ENCODE measurements at places on chromosomes 1 and 21. TPM values are rescaled to one million over a fixed set of nuclear protein-coding genes. Genes with fewer than 3 reads are reported as not detected.

Gene PIK3R3
- total RNA-seq = 14.3 TPM

Gene KRTAP7-1
- not detected for total RNA-seq

Gene LCE2B
- total RNA-seq = not detected

Gene ARHGEF16
- 0.51 TPM for total RNA-seq

Gene RUNX3
- not detected for total RNA-seq

Gene RBM11
- total RNA-seq = not detected

Gene OPRD1
- total RNA-seq = not detected

Gene GPR25
- not detected for total RNA-seq

Gene FAM110D
- 5.1 TPM for total RNA-seq

Gene LRRC71
- total RNA-seq = 1.2 TPM

Gene GJB3
- not detected for total RNA-seq

Gene LCE3C
- not detected for total RNA-seq

Gene UQCRHL
- total RNA-seq = 1.8 TPM

Gene NTNG1
- not detected for total RNA-seq

Gene NBPF4
- not detected for total RNA-seq

Gene TAS1R1
- not detected for total RNA-seq

Gene OVAAL
- total RNA-seq = not detected

Gene FGR
- not detected for total RNA-seq

Gene PDZK1
- not detected for total RNA-seq

Gene NPPA
- not detected for total RNA-seq

Gene WDR64
- not detected for total RNA-seq

Gene ACBD6
- total RNA-seq = 52.8 TPM

Gene DENND2D
- total RNA-seq = 0.42 TPM

Gene DEPDC1
- total RNA-seq = 30.4 TPM

Gene CLEC20A
- not detected for total RNA-seq

Gene RNF220
- 72.6 TPM for total RNA-seq

Gene SDCCAG8
- 29.4 TPM for total RNA-seq

Gene AMY1A
- not detected for total RNA-seq

Gene PLEKHA6
- 11.5 TPM for total RNA-seq

Gene FCRL6
- not detected for total RNA-seq

Gene NPR1
- total RNA-seq = 9.8 TPM

Gene RRAGC
- total RNA-seq = 40.1 TPM

Gene TRAPPC3
- total RNA-seq = 93.4 TPM

Gene C8A
- not detected for total RNA-seq

Gene SERPINC1
- not detected for total RNA-seq

Gene STYXL2
- total RNA-seq = not detected

Gene SYT11
- total RNA-seq = 36.5 TPM

Gene IL12RB2
- total RNA-seq = 0.48 TPM

Gene FABP3
- 0.84 TPM for total RNA-seq
